HT-29 (cell line): ENCODE measurements at places on chromosomes 5 and 9.

DNA sequence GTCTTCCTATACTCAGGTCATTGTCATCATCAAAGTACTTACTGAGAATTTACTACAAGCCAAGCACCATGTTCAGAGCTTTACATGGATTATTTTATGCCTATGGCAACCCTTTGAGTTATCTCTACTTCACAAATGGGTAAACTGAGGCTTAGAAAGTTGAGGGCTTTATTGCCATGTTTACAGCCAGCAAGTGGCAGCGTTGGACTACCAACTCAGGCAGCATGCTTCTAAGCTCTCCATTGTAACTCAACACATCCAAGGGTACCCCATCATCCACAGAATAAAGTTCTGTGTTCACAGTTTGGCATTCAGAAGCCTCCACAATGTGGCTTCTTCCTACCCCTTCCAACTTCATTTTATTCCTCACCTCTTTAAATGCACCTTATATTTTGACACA is 422.6 kb upstream of the GRIA1 start:
- no peak for DNase-seq

DNA sequence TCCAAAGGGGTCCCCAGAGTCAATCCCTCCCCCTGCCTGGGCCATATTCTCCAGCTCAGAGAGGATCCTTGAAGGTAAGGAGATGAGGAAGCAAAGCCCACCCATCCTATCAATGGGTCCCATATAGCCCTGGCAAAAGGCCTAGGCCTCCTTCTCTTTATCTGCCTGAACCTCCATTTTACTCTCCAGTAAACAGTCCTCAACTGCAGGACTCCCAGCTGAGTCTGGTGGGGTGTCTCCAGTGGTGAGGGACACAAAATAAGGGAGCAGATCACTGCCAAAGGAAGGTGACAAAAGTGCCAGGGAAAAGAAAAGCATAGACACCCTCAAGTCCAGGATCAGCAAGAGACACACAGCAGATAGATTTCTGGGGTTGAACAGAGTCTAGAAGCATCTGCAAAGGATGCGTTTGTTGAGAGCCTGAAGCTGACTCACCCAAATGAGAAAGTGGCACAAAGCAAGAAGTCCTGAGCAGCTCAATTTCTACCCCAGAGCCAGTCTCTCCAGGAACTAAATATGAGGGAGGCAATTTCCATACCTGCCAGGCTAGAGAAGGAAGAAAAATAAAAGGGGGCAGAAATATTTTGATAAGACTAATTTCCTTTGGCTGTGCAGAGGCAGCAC is 2.7 kb upstream of the EBF1 start:
- no peak for DNase-seq

GRCh38 chr9:117013440-117013995 is 326.4 kb downstream of the TRIM32 start:
- DNase-seq = no peak

- no peak for DNase-seq
Measured at GRCh38 chr5:124720593-124720992, 25.8 kb downstream of the ZNF608 start.

DNA sequence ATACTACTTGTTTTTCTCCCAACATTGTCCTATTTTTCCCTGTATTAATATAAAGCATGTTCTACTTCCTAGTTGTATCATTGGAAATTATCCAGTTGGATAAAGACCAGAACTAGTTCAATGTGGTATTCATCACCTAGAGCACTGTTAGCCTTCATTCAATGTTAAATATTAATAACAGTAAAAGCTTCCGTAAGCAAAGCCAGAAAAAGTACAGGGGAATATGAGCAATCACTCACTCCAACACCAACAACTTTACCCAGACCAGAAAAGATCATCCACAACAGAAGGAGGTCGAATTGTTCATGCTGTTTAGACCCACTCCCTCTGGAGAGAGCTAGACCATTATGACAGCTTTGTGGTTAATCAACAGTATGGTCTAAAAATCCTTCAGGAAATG is 728.4 kb downstream of the MAT2B start:
- no peak for DNase-seq

DNA sequence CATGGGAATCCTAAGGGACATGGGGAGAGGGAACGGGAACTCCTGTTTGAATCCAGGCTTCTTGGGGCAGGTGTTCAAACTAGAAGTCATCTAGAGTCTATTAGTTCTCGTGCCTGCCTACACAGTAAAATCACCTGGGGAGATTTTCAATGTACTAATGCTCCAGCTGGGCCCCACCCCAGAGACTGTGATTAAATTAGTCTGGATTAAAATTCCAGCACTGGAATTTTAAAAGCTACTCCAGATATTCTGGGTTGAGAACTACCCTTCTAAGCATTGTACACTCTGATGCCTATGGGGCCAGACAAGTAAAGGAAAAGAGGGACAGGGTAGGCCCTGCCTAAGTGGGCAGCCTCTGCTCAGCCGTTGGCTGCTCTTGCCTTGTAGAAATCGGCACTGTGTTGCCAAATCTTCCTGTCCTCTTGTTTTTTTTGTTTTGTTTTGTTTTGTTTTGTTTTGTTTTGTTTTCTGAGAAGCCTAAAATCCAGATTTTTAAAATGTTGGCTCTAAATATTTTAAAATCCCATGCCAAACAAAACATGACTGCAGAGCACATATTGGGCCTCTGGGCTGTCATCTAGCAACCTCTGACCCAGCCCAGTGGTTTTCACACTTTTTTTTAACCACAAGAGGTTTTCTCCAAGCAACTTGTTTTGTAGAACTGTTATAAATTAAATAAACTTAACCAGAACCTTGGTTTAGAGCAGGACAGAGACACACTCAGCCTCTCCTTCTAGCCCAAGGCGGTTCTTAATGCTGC is 29.0 kb downstream of the ADRB2 start:
- no peak for DNase-seq

DNA sequence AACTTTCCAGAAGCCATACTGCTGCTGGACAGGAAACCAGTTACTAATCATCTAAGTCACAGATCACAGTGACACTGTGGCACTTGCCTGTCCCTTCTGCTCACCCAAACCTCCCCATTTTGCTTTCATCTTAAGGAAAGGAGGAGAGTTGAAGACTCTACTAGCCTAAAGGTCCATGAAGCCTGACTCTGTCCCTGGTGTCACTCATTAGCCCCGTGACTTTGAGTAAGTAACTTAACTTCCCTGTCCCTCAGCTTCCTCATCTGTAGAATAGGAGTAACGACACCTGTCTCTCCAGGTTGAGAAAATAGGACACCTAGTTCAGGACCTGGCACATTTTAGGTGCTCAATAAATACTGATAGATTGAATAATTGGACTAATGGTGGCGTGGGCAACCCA is 536 bp upstream of the SLC6A7 start:
- DNase-seq = no peak

- peak; percentile 90 for DNase-seq
Measured at GRCh38 chr5:73902327-73903051, 276.5 kb downstream of the ARHGEF28 start.

GRCh38 chr5:160291467-160291866 is 20.9 kb downstream of the CCNJL start:
- DNase-seq = no peak

DNA sequence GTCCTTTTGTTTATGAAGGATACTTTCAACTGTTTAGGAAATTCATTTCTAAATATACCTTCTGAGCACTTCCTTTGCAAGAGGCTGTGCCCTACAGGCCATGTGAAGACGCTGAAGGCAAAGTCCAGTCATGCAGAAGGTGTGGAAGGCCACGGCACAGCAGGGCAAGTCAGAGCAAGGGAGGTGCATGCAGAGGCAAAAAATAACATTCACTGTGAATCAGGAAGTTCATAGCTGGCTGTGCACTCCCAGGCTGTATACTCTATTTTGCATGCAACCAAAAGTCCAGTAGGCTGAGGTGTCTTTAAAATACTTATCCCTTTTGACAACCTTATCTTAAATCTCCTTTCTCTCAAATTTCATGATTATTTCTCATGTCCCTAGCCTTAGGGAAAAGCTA is 50.3 kb downstream of the GNAQ start:
- peak; percentile 77 for DNase-seq

DNA sequence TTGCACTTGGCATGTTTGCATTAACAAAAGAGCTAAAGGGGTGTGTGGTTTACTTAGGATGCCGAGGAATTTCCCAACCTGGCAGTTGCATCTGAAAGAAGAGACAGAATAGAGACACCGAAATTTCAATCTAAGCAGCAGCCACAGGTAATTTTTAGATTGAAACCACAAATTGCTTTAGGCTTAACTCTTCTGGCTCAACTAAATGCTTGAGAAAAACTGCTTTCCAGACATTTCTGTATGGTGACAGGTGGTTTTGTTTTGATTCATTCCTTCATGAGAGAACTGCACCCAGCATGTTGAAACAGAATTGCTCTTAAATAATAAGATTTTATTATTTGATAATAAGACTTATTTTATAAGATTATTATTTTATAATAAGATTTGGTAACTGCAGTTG is 21.5 kb downstream of the SECISBP2 start:
- DNase-seq = no peak

- no peak for DNase-seq
Measured at GRCh38 chr9:122058709-122059108, 34.4 kb downstream of the TTLL11 start.

DNA sequence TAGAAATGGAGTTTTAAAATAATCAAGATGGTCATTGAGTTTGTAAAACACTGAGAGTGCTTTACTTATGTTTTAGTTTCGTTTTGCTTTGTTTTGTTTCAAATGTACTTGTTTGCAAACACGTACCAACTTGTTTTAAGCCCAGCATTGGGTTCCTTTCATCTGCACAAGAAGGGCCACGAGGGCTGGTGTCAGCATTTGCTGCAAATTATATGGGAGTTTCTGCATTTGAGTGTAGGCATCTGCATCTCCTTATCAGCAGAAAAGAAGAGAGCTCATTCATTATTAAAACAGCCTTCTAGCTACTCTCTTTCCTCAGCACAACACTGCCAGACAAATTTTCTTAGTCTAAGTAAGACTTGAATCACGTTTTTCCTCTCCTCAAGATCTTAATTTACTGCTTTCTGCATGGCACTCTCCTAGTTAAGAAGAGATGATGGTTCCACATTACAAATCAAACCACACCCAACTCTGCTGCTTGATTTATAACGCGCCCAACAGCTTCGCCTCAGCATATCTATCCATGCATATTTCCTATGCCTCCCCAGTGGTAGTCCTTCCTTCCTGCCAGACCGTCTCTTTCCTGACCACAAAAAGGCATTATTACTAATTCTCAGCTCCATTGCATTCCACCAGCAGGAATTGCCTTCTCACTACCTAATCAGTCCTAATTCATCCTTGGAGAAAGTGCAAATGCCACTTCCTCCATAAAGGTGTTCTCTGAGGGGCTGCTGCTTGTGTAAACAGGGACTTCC is 95.2 kb upstream of the CAST start:
- no peak for DNase-seq

DNA sequence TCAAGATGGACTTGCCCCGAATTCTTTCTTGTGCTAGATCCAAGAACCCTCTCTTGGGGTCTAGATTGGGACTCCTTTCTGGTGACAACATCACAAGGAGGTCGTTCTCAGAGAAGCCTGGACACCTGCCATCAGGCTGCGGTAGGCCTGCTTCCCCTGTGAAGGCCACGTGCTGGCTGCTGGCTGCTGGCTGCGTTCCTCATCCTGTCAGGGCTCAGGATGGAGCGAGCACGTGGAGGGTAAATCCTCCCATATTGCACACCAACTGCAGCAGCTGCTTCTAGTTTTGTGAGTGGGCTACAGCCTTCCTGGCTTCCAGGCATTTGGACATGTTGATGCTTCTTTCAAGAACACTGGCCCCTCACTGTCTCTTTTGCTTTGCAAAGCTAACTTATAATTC is 95.6 kb downstream of the HSPA4 start:
- DNase-seq = no peak

GRCh38 chr9:35728041-35728971 is 3.7 kb downstream of the TLN1 start:
- no peak for DNase-seq

DNA sequence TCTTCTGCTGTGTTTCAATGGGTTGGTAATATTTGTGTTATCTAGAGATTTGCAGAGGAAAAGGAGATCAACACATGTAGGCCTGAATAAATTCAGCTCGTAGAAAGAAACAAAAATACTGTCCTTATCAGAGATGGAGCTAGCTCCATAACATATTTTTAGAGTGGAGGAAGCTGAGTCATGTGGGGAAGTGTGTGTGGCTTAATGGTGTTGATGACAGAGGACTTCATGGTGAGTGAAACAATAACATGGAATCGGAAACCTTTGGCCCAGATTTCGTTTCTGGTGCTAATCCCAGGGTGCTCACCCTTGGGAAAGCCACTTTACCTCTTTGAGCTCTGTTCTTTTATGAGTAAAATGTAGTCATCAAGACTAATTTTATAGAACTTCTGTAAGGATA is 825.0 kb downstream of the TLR4 start:
- DNase-seq = no peak

DNA sequence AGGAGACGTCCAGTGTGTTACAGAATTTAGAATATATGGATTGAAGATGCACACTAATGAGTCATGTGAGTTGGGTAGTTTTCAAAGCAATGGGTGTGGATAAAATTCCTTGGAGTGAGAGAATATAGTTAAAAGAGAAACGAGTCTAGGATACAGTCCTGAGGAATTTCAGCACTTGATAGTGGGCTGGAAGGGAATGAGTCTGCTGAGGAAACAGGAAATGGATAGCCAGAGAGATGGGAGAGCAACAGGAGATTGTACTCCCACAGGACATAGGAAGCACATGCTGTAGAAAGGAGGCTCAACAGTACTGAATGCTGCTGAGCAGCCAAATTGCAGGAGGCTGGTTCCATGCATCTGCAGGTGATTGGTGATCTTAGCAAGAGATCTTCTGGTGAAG is 68.1 kb downstream of the FBN2 start:
- DNase-seq = no peak

GRCh38 chr5:155282503-155283107 is 269.1 kb downstream of the KIF4B start:
- DNase-seq = no peak

GRCh38 chr5:156800929-156801328 is 49.2 kb upstream of the PPP1R2B start:
- DNase-seq = no peak

DNA sequence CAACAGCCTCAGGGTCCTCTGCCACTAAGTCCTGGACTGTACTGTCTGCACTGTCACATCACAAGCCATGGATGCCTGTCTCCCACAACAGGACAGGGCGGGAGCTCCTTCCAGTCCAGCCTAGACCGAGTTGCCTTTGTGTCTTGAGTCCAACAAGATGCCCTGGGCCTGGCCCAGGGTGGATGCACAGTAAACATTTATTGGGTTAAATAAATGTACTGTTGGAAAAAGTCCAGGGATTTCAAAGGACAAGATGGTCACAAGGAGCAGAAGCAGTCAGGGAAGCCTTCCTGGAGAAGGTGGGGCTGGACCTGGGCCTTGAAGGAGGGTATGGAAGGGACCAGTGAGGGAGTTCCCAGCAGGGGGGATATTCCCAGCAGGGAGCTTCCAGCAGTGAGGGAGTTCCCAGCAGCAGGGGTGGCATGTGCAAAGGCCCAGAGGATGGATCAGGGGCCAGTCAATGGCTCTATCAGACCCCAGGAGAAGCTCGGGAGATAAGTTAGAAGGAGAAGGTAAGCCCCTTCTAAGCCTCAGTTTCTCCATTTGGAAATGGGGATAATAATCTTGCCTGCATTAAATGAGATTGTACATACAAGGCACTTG is 72.7 kb upstream of the NEURL1B start:
- no peak for DNase-seq
